ENCODE measurements at places on chromosomes 3 and 15.
A peak's percentile ranks its signal among the peaks of the same experiment; 100 is the strongest.

GRCh38 chr3:102057781-102058421 is 208.6 kb downstream of the NFKBIZ start:
- DNase-seq = no peak

DNA sequence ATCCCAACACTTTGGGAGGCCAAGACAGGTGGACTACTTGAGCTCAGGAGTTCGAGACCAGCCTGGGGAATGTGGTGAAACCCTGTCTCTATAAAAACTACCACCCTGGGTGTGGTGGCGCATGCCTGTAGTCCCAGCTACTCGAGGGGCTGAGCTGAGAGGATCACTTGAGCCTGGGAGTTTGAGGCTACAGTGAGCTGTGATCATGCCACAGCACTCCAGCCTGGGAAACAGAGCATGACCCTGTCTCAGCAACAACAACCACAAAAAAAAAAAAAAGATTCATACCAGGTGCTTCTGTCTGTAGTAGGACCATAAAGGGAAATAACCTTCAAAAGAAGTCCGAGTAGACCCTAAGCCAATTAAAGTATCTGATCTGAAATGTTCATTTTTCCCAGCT is 94.5 kb downstream of the SERPINI1 start:
- DNase-seq = no peak

- DNase-seq = no peak
Measured at GRCh38 chr3:183650554-183650953, 15.1 kb downstream of the KLHL24 start.

GRCh38 chr3:153137626-153138025 is 24.4 kb upstream of the RAP2B start:
- DNase-seq = no peak

DNA sequence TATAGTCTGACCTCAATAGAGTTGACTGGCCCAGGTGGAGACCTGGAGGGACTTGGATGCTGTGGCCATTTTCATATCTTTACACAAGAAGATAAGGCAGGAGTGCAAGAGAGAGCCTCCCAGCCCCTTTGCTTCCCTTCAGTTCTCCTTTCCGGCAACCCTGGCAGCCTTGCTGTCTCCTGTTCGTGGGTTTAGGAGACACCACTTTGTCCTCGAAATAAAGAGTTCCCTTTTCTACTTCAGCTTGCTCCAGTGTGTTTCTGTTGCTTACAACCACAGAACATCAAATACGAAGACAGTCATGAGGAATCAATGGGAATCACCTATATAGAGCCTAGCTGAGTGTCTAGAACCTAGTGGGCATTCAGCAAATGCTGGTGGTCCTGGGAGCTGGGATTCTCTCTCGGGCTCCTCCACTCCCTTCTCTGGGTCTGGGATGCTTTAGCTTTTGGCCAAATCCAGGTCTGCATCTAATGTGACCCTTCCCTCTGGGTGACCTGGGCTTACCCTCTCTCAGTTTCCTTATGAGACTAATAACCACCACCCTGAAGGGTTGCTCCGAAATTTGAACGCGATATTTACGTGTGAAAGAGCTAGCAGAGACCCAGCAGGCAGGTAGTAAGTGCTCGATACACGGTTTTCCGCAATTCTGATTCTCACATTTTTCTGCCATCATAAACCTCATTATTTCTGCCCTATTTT is 44.5 kb downstream of the PCSK6 start:
- DNase-seq = peak; percentile 5

GRCh38 chr15:27723821-27724220 is 375.3 kb downstream of the OCA2 start:
- no peak for DNase-seq

- DNase-seq = no peak
Measured at GRCh38 chr3:101943029-101943428, 93.7 kb downstream of the NFKBIZ start.

- DNase-seq = no peak
Measured at GRCh38 chr3:141427764-141428163, 59.1 kb upstream of the RASA2 start.

GRCh38 chr3:46090161-46090591 is 62.9 kb upstream of the XCR1 start:
- DNase-seq = no peak

DNA sequence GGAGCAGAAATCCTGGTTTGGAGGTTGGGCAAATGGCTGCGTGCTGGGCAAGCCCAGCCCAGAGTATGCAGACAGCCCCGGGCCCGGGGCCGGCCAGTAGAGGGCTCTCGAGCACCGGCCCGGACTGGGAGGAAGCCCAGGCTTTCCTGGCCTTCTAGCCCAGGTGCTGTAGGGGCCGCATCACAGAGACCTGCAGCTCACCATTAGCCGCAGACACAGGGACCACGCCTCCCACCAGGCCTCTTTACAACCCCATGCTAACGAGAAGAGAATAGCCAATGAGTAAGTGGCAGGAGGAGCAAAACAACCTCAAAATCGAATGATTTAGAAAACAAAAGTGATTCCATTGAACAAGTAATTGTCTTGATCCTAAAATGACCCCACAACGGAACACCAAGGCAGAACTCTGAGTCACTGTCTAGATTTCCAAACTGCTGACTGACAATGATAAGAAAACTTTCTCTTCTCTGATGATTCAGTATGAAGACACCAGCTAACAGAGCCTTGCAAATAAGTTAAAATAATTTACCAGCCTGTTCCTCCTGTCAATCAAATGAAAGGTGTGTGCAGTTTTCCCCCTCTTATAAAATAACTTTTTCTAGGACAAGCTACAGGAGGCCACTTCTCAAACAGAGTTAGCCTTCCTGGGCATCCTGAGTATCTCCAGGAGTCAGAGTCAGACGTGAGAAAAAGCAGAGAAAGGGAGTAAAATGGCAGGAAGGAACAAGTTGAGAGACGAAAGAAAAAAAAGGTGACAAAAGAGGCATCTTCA is 102.2 kb downstream of the DGKG start:
- peak; percentile 76 for DNase-seq

DNA sequence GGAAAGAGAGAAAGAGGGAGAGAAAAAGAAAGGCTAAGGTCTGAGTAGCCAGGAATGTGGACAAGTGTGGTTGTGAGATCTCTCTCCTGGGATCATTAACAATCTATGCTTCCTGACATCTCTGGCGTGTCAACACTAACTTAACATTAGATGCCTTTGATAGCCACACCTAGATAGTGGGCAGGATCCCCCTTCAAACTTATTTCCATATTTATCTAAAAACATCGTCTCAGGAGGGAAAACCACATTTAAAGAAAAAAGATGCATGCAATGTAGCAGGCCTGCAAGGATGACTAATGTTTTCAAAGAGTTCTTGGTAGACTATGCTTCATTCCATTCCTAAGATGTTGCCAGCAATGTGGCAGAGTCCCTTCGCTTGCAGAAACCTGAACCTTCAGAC is 80.9 kb downstream of the MLH1 start:
- no peak for DNase-seq

GRCh38 chr3:191329654-191330529 is at the start of gene UTS2B:
TSS of gene UTS2B (minus strand) at chr3:191330526. CDS start at chr3:191282189, 48,337 bp downstream.
- peak; percentile 84 for DNase-seq

DNA sequence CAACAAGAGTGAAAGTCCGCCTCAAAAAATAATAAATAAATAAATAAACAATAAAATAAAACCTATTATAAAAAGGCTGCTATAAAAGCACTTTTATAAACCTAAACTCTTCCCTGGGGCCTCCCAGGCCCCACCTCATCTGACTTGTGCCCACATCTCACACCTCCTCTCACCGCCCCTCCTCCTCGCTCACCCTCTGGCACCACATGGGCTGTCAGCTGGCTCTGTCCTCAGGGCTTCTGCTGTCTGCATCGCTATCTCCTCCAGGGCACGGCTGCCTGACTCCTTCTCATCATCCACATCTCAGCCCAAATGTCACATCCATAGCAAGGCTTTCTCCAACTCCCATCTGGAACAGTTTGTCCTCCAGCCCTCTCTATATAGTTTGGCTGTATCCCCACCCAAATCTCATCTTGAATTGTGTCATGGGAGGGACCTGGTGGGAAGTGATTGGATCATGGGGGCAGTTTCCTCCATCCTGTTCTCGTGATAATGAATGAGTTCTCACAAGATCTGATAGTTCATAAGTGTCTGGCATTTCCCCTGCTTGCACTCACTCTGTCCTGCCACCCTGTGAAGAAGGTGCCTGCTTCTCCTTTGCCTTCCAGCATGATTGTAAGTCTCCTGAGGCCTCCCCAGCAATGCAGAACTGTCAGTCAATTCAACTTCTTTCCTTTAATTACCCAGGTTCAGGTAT is 8.8 kb upstream of the SH3BP5 start:
- no peak for DNase-seq
